ENCODE measurements at places on chromosomes 3 and 15.
A peak's percentile ranks its signal among the peaks of the same experiment; 100 is the strongest.

GRCh38 chr3:187661267-187661666, 8.9 kb downstream of the SST start:
- DNase-seq = no peak

GRCh38 chr3:22007368-22007767, 256.4 kb upstream of the ZNF385D start:
- peak; percentile 34 for DNase-seq

DNA sequence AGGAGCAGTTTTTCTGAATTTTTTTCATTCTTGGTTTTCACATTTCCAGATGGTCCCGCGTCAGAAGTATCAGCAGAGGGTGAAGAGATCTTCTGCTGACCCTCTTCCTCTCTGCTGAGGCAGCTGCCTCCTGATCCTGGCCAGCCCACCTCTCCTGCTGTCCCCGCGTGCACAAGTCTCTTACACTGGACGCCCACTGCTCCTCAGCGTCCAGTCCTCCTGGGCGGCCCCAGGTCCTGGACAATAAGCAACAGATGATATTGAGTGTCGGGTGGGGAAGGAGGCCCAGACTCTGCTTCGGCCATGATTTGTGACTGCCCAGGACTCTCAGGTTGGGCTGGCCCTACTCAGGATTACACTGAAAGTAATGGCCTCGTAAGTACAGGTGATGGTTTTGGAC, 50.1 kb downstream of the KLHL25 start:
- DNase-seq = no peak

- no peak for DNase-seq
Measured at GRCh38 chr3:66778777-66779176, 219.3 kb upstream of the KBTBD8 start.

- DNase-seq = no peak
Measured at GRCh38 chr3:114421204-114421603, 127.4 kb downstream of the TIGIT start.

DNA sequence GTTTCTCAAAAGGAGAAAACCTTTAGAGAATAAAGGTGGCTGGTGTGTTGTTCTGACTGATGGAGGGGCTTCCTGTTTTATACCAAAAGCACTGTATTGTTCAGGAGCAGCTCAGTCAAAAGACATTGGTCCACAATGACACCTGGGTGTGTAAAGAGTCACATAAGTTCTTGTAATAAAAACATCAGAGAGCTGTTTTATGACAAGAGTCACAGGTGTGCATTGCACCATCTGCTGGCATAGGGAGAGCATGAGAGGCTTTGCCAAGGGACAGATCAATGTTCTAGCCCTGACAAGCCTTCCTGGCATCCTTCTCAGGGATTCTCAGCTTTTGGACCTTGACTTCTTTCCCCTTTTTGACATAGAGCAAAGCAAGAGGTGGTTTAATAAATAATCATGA, 20.4 kb downstream of the ARPP21 start:
- no peak for DNase-seq

- no peak for DNase-seq
Measured at GRCh38 chr15:79505956-79506355, 73.8 kb downstream of the MINAR1 start.

- no peak for DNase-seq
Measured at GRCh38 chr15:71422530-71423259, 307.4 kb downstream of the THSD4 start.

DNA sequence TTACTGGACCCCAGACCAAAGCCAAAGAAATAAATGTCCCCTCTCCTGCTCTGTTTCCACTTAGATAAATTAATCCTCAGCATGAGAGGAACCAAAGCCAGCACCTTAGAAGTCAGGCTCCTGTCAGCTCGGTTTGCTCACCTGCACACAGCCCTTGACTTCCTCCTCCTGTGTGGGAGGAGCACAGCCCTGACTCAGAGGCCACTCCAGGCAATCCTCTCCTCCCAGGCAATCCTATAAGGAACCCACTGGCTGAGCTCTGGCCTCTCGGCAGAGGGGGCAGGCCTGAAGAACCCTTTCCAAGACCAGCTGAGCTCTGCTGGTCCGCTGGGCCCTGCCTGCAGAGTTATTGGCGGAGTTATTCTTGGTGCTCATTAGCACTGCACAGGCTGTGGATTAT, 30.8 kb downstream of the LIPC start:
- peak; percentile 34 for DNase-seq

DNA sequence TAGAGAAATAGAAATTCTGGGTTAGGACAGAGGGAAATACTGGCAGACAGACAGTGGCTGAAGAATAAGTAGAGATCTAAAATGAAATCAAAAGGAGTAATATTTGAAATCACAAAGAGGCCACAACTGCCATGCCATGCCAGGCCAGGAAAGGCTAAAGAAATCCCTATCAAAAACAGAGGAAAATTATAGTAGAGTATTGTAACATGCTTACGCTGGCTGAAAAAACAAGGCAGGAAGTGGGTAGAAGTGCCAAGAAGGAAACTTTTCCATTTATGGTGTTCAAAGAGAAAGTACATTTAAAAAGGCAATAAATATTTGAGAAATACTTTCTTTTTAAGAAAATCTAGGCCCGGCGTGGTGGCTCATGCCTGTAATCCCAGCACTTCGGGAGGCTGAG, 415.7 kb downstream of the PLCL2 start:
- DNase-seq = no peak

DNA sequence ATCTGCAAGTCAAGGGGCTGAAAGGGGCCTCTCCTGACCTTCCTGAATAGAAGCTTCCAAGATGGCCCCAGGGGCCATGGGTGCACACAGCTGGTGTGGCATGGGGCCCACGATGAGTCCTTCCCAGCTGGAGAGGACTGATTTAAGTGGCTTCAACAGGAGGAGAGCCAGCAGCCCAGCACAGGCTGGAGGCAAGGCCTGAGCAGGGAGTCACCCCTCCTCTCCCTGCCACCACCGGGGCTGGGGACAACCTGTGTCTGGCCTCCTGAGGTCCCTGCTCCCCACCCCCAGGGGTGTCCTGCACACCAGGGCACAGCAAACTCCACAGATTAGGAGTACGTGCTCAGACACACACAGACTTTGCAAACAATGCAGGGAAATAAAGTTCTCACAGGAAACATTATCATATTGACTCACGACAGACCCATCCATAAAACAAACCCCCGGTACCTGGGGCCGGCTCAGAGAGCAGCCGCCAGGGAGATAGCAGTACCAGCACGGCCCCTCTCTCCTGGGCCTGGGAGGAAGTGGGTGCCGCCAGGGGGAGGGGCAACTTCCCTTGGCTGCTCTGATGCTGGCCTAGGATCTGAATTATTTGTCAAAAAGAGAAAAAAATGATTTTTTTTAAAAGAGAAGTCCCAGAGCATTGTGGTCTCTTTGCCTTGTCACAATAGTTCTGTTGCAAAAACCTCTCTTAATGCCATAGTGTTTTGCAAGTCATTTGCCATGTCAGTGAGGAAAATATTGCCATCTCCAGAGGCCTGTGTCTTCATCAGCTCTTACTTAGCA, 21.9 kb upstream of the TSEN2 start:
- DNase-seq = peak; percentile 18

GRCh38 chr15:100241572-100242482, 99.9 kb downstream of the ADAMTS17 start:
- DNase-seq = peak; percentile 24

DNA sequence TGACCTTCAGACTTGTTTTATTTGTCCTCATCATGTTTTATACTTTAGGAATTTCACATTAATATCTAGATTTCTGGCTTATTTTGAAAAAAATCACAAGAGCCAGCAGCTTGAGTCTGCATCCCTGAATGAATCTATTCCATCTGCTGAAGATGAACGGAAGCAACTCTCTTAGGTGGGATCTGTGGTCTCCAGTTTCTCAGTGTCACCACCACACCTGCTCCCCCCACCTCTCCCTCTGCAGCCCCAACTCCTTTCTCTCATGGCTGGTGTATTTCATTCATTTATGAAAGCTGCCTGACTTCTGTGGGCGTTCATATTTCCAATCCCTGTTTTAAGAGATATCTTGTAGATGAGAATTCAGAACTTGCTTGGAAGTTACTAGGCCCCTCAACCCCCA, 102.1 kb upstream of the AGBL1 start:
- DNase-seq = no peak

DNA sequence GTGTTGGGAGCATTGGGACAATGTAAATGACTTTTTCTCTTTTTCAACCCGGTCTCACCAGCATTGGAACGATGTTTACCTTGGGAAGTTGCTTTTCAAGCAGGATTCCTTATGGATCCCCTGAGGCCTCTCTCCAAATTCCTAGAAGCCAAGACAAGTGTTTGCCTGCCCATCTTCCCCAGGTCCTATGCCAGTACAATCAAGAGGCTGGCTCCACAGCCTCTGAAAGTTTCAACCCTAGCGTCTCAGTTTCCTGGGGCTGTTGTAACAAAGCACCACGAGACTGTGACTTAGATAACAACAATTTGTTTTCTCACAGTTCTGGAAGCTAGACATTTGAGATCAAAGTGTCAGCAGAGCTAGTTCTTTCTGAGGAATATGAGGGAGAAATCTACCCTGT, 347.2 kb upstream of the UMPS start:
- no peak for DNase-seq

DNA sequence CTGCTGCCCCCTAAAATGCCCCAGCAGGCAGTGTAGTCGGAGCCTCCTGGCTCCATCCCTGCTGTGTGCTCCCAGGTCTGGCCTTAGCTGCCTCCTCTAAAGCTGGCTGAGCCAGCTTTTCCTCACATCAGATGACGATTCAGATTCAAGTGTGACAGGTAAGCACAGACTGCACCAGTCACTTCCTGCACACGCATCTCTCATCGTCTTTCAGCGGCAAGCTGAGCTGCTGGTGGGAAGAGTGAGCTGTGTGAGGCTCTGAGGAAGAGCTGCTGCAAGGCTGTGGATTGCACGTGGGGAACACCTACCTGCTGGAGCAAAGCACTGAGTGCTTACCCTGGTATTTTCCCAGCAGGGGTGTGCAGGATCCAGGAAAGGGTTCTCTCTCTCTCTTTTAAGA, 88.4 kb upstream of the RPL32 start:
- no peak for DNase-seq

DNA sequence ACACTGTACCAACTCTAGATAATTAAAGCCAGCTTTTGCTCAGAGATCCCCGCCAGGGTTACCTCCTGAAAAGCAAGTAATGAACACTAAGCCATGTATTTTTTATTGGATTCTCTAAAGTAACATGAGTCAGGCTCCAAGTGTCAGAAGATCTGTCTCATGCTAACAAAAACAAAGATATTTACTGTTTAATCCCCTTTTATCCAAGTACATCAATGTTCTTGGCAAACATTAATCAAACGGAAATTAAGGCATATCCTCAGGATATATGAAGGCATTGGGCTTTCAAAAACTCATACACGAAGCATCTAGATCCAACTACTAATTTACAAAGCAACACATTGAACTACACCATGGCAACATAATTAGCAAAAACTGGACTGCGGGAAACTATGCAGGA, 37.2 kb downstream of the MYO5A start:
- DNase-seq = no peak

- DNase-seq = no peak
Measured at GRCh38 chr15:50113187-50113505, 5.9 kb downstream of the ATP8B4 start.

- peak; percentile 69 for DNase-seq
Measured at GRCh38 chr3:11385891-11386290, 113.7 kb downstream of the ATG7 start.

DNA sequence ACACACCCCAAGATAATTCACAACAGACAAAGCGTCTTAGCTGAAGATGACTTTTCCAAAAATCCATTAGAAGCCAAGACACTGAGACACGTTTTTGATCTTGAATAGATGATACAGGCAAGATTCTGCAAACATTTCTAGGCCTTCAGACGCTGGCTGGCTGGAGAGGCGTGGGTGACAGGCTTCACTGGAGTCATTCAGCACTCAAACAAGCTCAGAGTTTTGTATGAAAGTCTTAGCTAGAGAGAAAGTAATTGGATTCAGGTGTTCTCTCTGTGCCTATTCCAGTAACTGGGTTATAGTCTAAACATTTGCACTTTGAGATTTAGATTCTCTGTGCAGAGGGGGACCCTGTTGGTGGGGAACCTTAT, 147.7 kb upstream of the BHLHE40 start:
- DNase-seq = no peak

- peak; percentile 48 for DNase-seq
Measured at GRCh38 chr3:73432023-73432705, 192.6 kb downstream of the PDZRN3 start.
